ENCODE measurements at places on chromosomes 1 and 21.

DNA sequence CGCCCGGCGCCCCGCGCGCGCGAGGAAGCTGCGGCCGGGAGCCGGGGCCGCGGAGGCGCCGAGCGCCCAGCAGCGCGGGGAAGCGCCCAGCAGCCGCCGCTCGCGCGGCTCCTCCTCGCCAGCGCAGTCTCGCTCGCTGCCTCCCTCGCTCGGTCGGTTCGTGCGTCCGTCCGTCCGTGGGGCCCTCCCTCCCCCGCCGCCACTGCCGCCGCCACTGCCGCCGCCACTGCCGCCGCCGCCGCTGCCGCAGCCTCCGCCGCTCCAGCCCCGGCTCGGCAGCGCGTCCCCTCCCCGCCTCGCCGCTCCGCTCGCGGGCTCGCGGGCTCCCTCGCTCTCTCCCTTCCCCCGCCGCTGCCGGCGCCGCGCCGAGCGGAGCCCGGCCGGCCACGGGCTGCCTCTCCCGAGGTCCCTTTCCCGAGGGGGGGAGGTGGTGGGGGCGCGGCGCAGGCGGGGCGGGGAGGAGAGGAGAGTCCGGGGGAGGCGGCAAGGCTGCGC is at the start of gene KCND3:
KCND3 (minus strand) TSS at position 138 of the 495 bp plus-strand sequence.
- DNase-seq = no peak

DNA sequence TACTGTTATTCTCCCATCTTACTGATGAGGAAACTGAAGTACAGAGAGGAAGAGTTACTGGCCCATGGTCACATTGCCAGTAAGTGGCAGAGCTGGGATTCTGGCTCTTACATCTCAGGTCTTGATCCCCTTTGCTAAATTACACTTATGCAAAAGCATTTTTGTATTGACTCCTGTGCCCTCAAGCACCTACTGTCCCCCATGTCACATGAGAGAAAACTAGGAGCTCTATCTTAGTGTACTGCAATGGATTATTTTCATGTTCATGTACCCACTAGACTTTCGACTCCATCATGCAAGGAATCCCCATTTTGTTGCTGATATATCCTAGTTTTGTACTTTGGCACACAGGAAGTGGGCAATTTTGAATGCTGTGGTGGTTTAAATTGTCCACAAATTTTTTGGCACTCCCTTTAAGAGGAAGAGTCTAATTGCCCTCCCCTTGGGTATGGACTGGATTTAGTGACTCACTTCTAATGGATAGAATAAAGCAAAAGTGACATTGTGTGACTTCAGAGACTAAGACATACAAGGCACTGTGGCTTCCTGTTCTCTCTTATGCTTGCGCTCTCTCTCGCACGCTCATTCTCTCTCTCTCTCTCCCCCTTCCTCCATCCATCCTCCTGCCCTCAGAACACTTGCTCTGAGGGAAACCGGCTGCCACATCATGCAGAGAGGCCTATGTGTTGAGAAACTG is 43.5 kb upstream of the JAK1 start:
- no peak for DNase-seq

- no peak for DNase-seq
Observed at GRCh38 chr1:175511496-175511895, 231.9 kb downstream of the TNR start.

- DNase-seq = no peak
Observed at GRCh38 chr1:247445526-247446356, 12.2 kb downstream of the OR2B11 start.

DNA sequence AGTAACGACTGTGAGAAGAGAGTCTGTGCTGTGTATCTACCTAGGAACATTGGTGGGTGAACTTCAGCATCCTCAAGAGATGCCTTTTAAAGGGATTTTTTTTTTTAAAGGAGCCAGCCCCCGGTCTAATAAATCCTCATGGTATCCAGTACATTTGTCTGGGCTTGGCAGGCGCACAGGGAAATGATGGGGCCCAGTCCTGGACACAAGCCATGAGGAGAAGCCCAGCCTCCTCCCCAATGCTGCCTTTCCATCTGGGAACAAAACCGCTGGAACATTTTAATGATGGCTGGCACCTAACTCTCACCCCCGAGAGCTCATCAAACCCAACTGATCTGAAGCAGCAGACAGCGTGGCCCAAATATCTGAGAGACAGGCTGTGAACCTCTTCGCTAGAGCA is 64.2 kb downstream of the ACOT7 start:
- DNase-seq = no peak

GRCh38 chr1:19363536-19364152 is 51.5 kb downstream of the SLC66A1 start:
- no peak for DNase-seq

Data from activated CD4-positive, CD25-positive, alpha-beta regulatory T cell treated with anti-CD3 and anti-CD28 coated beads, Interleukin-2, amount 50 U/mL, for 72 hours (primary cell).